ENCODE measurements at places on chromosomes 4 and X. TPM values are rescaled to one million over a fixed set of nuclear protein-coding genes. Genes with fewer than 3 reads are reported as not detected.

DNA sequence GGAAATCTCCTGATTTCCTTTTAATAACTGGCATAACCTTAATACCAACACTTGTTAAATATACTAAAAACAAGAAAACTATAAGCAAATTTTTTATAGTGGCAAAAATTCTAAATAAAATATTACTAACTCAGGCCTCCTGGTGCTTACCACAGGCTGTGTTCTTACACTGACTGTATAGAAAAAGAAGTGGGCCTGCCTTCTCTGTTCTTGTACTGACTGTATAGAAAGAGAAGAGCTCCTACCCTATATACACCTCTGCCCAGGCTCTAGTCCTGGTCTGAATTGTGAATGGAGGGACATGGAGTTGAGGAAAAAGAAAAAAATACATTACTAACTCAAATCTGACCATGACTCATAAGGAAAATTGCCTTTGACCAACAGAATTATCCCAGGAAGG, 7.5 kb downstream of the ZNF41 start:
- DNase-seq: no peak

DNA sequence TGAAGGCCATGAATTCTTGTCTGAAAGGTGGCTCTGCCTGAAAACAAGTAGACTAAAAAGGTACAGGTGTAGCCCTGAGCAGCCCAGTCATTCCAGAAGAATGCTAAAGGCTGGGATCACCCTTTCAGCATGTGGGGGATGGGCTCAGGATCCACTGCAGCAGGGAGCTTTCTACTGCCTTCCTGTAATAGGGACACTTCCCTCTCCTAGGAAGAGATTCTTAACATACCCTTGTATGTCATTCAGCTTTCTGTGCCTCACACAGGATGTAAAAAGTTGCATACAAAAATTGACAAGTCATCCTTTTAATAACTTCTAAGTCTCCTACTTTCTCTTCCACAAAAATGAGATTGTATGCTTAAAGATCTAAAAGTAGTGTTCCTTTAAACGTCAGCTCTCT, 123.3 kb downstream of the ZNF518B start:
- DNase-seq: no peak

DNA sequence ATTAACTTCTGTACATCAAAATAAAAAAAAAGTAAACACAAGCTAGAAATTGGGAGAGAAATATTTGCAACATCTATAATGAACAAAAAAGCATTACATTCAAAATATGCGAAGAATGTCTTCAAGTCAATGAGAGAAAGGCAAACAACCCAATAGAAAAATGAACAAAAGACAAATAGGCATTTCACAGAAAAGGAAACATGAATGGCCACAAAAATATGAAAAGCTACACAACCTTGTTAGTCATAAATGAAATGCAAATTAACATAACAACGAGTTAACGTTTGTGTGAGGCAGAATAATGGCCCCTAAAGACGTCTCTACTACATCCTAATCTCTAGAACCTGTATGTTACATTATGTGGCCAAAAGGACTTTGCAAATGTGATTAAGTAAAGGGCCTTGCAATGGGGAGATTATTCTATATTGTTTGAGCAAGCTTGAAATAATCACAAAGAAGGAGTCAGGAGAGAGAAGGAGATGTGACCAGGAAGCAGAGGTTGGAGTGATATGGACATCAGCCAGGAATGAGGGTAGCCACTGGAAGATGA, 86.8 kb downstream of the WDFY3 start:
- DNase-seq: no peak

DNA sequence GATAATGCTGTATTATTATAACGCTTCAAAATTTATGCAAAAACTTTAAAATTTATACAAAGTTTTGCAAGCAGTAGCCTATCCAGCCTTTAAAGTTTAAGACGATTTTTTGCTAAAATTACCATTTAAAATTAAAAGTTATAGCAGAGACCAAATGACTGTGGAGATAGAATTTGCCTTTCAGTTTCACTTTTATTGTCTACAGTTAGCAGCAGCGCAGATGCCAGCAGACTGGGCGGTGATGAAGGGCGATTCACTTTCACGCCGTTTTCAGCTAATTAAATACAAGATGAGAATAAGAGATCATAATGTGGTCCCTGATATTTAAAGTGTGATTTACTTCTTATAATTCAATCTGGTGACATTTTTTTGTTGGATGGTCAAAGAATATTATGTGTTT, 1381.5 kb upstream of the ADGRL3 start:
- no peak for DNase-seq

Gene ANOS1
- total RNA-seq: 18.8 TPM

All from neural crest cell (in vitro differentiated cells).